ENCODE measurements at places on chromosomes 16 and 17.

DNA sequence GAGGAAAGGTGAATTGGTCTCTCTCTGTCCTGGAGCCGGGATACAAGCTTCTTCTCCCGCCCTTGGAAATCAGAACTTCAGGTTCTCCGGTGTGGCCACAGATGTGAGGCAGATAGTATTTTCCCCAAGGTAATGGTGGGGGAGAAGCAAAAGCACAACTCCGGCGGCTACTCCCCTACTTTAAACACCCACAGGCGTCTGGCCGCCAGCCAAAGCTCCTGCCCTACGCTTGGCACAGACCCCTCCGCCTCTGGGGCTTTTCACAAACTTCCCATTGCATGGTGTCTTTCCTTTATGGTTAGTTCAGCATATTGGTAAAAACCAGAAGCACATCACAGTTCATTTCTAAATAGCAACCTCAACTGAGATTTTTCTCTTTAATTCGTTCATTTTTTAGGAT lies 39.4 kb upstream of the B4GALNT2 start:
- no peak for DNase-seq

GRCh38 chr16:88743693-88744576 lies 37.6 kb downstream of the CTU2 start:
- peak; percentile 37 for DNase-seq

DNA sequence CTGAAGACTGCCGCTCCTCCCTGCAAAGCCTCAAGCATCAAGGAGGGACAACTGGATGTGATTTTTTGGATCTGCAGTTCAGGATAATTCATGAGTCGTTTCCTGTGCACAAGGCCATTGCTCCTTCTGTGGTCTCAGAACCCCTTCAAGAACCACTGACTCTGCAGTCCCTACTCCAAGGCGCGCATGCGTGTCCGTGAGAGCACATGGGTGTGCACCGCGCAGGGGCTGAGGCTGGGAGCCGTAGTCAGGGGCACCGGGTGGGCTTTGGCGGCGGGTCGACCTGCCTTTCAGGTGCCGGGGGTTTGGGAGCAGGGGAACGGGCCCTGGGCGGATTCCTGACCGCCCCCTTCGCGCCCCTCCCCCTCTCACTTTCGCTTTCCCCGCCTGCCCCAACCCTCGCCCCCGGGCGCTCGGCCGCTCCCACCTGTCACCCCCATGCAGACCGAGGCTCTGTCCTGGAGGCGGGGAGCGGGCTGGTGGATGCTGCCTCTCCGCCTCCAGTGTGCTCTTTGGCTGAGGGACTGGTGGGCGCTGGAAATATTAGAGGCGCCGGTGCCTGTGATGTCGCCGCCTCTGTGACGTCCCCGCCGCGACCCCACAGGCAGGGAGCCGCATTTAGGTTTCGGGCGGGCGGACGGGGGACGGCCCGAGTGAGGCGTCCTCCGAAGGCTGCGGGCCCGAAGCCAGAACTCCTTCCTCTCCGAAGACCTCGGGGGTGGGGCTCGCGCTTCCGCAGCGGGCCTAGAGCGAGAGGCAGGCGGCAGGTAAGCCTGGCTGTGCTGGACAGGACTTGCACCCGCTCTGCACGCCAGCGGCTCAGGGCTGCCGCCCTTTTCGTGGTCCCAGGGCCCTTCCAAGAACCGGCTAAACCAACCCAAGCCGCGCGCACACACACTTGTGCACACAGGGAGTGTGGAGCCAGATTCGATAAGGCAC lies at the start of gene SPATA32:
Gene SPATA32 (minus strand): TSS at position 518 of the 939 bp plus-strand sequence. CDS start 78 bp downstream, at position 440.
- DNase-seq = no peak

- no peak for DNase-seq
Observed at GRCh38 chr17:3944485-3945388, 19.5 kb downstream of the ATP2A3 start.

DNA sequence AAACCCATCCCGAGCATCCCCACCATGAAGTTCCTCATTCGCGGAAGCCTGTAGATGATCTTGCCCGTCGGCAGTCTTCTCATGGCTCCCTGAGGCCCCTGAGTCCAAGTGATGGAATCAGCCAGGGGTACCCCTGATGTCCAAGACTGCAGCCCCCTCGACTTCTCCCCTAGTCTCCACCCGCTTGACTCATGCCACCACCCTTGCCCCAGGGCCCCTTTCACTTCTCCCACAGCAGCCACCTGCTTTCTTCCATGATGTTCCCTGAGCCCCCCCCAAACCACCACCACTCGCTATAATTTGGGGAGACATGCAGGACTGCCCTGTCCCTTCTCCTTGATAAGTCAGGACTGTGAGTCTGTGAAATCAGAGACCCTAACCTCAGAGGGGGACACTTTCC lies 11.4 kb downstream of the BEAN1 start:
- no peak for DNase-seq

GRCh38 chr17:67646472-67646871 lies 71.3 kb upstream of the NOL11 start:
- no peak for DNase-seq

DNA sequence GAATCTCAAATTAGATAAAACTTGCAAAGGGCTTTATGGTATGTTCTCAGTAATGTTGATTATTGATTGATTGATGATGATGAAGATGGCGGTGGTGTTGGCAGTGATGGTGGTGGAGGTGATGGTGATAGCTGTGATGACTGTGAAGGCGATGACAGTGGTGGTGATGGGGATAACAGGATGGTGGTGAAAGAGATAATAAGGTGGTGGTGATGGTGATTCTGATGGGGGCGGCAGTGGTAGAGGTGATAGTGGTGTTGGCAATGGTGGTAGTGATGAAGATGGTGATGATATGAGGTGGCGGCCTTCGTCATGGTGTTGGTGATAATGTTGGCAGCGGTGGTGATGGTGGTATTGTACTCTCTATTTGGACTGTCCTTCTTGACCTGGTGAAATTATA lies 238.3 kb downstream of the XYLT1 start:
- DNase-seq = no peak

GRCh38 chr17:20008242-20009051 lies 712 bp upstream of the SPECC1 start:
- peak; percentile 53 for DNase-seq

- no peak for DNase-seq
Observed at GRCh38 chr16:87691686-87692079, 74.1 kb downstream of the KLHDC4 start.

GRCh38 chr17:207775-208174 lies 26.3 kb upstream of the DOC2B start:
- no peak for DNase-seq

DNA sequence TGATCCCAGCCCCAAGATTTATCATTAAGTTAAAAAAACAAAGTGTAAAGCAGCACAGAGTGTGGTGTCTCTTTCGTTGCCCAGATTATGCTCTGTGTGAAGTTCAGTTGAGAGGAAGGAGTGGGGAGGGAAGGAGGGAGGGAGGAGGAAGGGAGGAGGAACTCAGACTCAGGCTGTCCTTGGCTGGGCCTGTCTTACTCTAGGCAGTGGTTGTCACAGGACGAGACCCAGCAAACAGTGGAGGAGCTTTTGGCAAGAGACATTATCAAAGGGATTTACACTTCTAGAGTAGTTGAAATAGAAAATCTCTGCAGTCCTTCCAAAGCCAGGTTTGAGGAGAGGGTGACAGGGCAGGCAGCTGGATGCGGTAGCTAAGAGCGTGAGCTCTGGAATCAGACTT lies 27.8 kb downstream of the KNOP1 start:
- DNase-seq = no peak

- no peak for DNase-seq
Observed at GRCh38 chr17:78617511-78618061, 40.4 kb upstream of the DNAH17 start.

- no peak for DNase-seq
Observed at GRCh38 chr17:66175892-66176291, 16.0 kb downstream of the CEP112 start.

DNA sequence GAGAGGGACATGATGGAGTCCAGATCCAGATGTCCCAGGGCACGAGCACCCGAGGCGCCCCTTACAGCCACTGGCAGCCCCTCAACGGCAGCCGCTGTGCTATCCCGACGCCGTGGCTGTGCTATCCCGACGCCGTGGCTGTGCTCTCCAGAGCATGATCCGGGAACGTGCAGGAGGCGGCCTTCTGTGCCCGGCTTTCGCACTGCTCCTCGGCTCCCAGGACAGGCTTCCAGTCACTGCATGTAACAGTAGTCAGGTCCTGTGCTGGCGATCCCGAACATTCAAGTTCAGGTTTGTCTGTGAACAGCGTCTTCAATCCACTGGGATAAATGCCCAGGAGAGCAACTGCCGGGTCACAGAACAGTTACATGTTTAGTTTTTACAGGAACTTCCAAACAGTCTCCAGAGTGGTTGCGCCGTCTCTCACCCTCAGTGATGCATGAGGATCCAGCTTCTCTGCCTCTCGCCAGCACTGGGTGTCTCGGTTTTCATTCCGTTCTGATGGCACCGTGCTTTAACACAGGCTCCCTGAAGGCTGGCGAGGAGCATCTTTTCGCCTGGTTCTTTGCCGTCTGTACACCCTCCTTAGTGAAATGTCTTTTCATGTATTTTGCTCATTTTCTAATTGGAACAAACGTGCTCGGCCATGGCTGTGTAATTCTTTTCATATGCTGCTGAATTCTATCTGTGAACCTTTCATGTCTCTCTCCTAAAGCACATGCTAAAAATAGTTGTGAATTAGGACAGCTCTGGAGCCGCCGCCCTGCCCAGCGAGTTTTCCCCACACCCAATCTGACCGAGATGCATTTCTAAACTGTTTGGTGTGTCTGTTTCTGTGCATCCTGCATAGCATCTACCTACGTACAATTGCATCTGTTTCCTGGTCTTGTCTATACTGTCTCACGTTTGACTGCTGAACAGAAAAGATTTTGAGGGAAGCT lies 72.6 kb upstream of the METRNL start:
- DNase-seq = no peak

DNA sequence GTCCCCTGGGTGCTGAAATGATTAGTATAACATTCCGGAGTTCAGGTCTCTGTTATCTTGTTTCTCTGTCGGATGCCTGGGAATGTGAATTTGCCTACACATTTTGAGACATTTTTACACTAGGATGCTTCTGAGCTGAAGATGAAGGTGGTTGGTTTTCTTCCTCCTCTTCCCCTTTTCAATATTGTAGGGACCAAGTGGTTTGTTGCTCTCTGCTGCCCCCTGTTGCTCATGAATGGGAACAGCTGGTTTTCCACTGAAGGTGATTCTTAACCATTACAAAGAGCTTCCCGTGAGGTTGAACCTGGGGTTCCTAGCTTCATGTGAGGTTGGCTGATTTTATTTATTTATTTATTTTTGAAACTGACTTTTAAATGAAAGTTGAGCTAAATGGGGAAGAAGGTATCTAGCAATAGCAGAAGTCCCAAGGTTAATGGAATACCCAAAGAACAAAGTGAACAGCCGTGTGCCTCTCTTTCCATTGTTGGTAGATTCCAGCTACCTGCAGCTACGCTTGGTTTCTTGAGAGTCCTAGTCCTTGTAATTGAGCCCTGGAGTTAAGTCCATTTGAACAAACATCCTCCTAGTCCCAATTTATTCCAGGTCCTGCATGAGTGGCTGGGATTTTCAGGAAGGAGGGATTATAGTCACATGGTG lies 983.9 kb upstream of the EEF2KMT start:
- DNase-seq = peak; percentile 12

DNA sequence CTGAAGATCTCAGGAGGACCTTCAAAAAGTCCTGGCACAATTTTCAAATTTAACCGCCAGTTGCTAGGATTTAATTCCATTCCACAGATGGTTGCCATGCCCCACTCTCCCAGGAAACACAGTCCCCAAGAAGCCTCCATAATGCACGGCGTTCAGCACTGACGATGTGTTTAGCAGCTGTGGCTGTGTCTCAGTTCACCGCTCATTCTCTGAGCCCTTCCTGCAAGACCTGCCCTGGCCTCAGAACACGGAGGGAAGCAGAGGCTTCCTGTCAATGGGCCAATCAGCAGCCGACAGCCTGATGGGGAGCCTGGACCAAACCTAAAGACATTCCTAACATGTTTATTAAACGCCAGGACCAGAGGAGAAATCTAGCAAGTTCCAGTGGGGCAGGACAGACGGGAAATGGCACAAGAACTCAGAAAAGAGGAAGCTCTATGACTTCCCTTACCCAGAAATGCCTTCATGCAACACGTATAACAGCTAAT lies 4.9 kb downstream of the MYLK3 start:
- DNase-seq = no peak

GRCh38 chr16:844638-845350 lies 44.3 kb upstream of the GNG13 start:
- DNase-seq = no peak

DNA sequence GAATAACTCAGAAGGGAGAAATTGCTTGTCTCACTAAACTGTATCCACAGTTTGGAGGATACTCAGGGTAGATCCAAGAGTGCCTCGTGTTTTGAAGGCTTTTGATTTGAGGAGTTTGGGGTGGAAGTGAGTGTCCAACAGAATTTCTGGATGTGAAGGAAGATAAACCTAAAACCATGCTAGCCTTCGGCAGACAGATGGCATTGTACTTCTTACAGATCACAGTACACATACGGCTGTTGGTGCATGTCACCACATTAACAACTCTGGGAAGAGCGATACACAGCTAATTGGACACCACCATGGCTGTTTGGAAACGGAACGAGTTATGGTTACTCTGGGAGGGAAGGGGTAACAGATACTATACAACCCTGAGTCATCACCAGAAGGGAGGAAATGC lies 420.4 kb downstream of the GRIN2A start:
- no peak for DNase-seq

DNA sequence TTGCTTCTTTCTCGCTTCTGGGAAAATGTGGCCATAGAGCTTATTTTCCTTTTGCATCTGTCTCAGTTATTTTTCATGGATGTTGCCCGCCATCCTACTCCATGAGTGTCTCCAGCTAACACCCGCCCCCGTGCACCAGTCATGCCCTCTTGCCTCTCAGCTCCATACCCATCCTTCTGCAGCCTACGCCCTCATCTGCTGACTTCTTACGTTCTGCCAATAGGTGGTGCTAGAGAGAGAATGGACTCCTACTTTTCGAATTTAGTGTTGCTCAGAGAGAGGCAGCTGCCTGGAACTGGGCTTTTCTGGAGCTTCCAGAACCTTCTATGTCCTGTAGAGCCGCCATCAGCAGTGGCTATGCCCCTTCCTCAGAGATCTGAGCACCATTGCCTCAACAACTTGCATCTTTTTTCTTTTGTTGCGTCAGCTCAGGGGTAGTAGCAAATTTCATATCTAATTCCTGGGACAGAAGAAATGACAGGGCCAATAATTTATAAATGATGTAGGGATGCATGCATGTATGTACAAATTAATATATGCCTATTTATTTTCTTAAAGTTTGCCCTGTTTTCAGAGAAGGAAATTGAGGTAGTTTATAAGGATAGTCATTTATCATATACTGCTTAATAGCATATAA lies 119.7 kb upstream of the MYOCD start:
- DNase-seq = peak; percentile 12

DNA sequence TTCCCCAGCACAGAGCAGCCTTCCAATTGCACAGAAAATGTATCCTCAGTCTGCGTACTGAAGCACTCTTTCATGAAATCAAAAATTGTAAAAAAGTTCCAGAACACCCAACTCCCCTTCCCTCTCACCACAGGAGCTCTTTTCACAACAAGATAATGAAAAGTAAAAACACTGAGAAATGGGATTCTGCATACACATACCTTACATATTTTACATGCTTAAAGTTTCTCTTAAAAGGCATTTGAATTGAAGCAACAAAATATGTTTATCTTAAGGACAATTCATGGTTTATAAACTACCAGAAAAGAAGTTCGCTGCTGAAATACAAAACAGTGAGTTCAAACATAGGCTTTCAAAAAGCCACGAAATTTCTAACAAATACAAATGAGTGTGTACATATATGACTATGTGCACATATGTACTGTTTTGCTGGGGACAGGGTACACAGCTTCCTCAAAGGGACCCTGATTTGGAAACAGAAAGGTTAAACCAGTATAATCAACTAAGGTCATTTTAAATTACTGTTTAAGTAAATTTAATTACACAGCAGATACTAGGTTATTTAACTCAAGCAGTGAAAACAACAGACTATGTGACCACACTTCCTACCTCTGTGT lies 33.8 kb downstream of the COG1 start:
- no peak for DNase-seq
